ENCODE measurements at places on chromosomes 5 and 9. TPM values are rescaled to one million over a fixed set of nuclear protein-coding genes. Genes with fewer than 3 reads are reported as not detected.

The EQTN gene
- not detected for total RNA-seq

The FABP6 gene
- not detected for total RNA-seq

The NEUROG1 gene
- not detected for total RNA-seq

The GRXCR2 gene
- not detected for total RNA-seq

The PGGT1B gene
- total RNA-seq: 5.2 TPM

The GRPEL2 gene
- 17.0 TPM for total RNA-seq

The TOR1A gene
- total RNA-seq: 101 TPM

The CDK9 gene
- 28.3 TPM for total RNA-seq

The DBH gene
- not detected for total RNA-seq

The MARCHF3 gene
- total RNA-seq: 10.1 TPM

The OTULINL gene
- total RNA-seq: 19.9 TPM

The BRINP1 gene
- 0.58 TPM for total RNA-seq

The SPATA9 gene
- total RNA-seq: not detected

The FGF10 gene
- total RNA-seq: not detected

The CCNJL gene
- total RNA-seq: not detected

The LCN12 gene
- not detected for total RNA-seq

The CARD9 gene
- 6.7 TPM for total RNA-seq

The TXNDC15 gene
- total RNA-seq: 176 TPM

The SPINK4 gene
- total RNA-seq: not detected

The CYLC2 gene
- total RNA-seq: not detected

The BAAT gene
- total RNA-seq: not detected

The PDE6A gene
- total RNA-seq: not detected

The GPRIN1 gene
- 5.3 TPM for total RNA-seq

The FGF18 gene
- total RNA-seq: not detected

The SLC4A9 gene
- total RNA-seq: not detected

The XPA gene
- total RNA-seq: 5.2 TPM

The CYSRT1 gene
- 2.3 TPM for total RNA-seq

The HSDL2 gene
- 39.5 TPM for total RNA-seq

The PPP3R2 gene
- total RNA-seq: not detected

The CLTA gene
- total RNA-seq: 247 TPM

The ADAMTSL2 gene
- total RNA-seq: not detected

The CACNA1B gene
- under 0.01 TPM for total RNA-seq

The SLC34A1 gene
- not detected for total RNA-seq

The FOXD4L5 gene
- total RNA-seq: not detected

The F2RL1 gene
- total RNA-seq: 23.6 TPM

The TMC1 gene
- total RNA-seq: not detected

The ADAMTS19 gene
- total RNA-seq: not detected

The UBTD2 gene
- total RNA-seq: 17.5 TPM

The FBXL7 gene
- 7.3 TPM for total RNA-seq

The SNCAIP gene
- 26.2 TPM for total RNA-seq

The PCDHGC5 gene
- total RNA-seq: 1.2 TPM

The ANKRD34B gene
- total RNA-seq: not detected

The ARL14EPL gene
- total RNA-seq: 0.29 TPM

The PTTG1 gene
- 293 TPM for total RNA-seq

The ORM2 gene
- not detected for total RNA-seq

The PKD2L2 gene
- total RNA-seq: not detected

The GLRA1 gene
- not detected for total RNA-seq

The RPL12 gene
- 3,549 TPM for total RNA-seq

The IRX1 gene
- total RNA-seq: not detected

The NUTM2G gene
- not detected for total RNA-seq

The PTPRD gene
- total RNA-seq: 3.5 TPM

The DPYSL3 gene
- 86.5 TPM for total RNA-seq

The DPP7 gene
- 62.6 TPM for total RNA-seq

Data from myometrial cell (primary cell).